A375 (cell line): ENCODE measurements at places on chromosomes 7 and 10. TPM values are rescaled to one million over a fixed set of nuclear protein-coding genes. Genes with fewer than 3 reads are reported as not detected.

GALNT11 gene
- total RNA-seq: 22.4 and 30.5 TPM in 2 replicates

ABCB4 gene
- total RNA-seq: 3.1 and 4.3 TPM in 2 replicates

LRRC18 gene
- total RNA-seq: not detected in 2 replicates

FGFR2 gene
- total RNA-seq: 0.53 and 0.64 TPM in 2 replicates

TACC2 gene
- 20.6 and 25.4 TPM in 2 replicates for total RNA-seq

DRGX gene
- not detected in 2 replicates for total RNA-seq

MACC1 gene
- 0.08 and 0.19 TPM in 2 replicates for total RNA-seq

CAV1 gene
- total RNA-seq: 84.5 and 101 TPM in 2 replicates

RBM48 gene
- 12.5 and 13.6 TPM in 2 replicates for total RNA-seq

GIMAP1 gene
- total RNA-seq: not detected in 2 replicates

GPAM gene
- 6.6 and 6.8 TPM in 2 replicates for total RNA-seq
